NCI-H2171 (cell line): ENCODE measurements at places on chromosomes 4 and X.

DNA sequence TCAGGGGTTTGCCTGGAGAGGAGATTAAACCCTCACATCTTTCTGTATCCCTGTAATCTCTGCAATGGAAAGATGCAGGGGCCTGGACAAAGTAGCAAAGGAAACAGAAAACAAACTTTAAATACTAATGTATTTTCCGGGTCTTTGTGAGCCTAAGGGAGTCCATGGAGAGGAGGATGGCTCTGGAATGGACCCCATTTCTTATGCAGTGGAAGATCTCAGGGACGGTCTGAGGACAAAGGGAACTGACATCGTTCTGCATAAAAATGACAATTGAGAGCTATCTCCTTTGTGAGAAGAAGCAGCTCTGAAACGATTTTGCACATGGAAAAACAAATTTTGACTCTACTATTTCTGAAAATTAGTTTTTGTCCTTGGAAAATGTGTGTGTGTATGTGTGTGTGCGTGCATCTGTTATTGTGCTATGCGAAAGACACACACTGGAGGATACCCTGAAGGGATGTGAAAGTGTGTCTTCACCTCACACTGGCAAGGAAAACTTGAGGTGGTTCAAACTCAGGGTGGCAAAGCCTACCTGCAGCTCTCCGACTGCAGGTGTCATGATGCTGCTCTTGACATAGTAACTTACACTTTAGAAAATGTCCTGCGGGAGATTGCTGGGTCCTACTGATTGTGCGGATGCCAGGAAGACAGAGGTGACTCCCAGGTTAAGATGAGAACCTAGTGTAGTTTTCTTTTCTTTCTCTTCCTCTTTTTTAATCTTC lies 126.4 kb upstream of the JADE1 start:
- DNase-seq = no peak

GRCh38 chr4:10171055-10171454 lies 54.5 kb upstream of the WDR1 start:
- no peak for DNase-seq

- DNase-seq = no peak
Observed at GRCh38 chr4:81030061-81030980, at the start of gene BMP3. Gene BMP3 (plus strand): TSS chr4:81030708. CDS start chr4:81031285, 577 bp downstream.

- DNase-seq = no peak
Observed at GRCh38 chr4:3179126-3179706, 69.7 kb upstream of the MSANTD1 start.
